Stimulated activated CD8-positive, alpha-beta memory T cell treated with anti-CD3 and anti-CD28 coated beads, Interleukin-4, amount 100 ng/mL, for 24 hours (primary cell): ENCODE measurements at places on chromosomes 3 and 15.
A peak's percentile ranks its signal among the peaks of the same experiment; 100 is the strongest.

GRCh38 chr3:141308588-141309218 is 59.6 kb upstream of the ZBTB38 start:
- DNase-seq, result no peak

GRCh38 chr3:55191911-55192775 is 264.3 kb upstream of the LRTM1 start:
- DNase-seq, result no peak

DNA sequence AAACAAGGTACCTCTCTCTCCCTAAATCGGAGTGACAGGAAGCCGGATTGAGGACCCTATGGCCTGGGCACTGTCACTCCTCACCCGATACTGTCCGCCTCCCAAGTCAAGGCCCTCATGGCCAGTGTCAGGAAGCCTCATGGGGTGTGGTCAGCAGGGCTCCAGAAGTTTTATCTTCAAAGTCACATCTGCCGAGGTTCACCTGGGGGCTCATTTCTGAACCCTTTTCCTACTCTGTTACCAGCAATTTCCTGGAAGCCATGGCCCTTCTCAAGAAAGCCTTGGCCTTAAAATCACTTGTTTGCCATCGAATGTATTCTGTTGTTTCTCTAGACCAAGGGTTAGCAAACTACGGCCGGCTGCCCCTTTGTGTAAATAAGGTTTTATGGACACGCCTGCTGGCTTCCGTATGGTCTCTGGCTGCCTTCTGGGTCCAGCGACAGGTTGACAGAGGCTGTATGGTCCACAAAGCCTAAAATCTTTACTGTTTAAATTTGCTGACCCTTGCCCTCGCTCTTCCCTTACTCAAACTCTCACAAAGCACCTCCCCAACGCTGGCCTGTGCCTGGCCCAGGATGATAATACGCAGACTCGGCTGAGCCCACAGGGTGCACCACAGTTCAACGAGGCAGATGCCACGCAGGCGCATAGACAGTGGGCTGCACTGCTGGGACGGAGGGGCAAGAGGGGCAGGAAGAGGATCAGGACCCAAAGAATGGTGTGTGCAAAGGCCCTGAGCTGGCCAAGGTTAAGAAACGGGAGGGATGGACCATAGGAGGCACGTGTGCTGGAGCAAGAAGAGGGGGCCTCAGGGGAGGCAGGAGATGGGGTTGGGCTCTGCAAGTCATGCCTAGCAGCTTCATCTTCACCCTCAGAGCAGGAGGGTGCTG is 24.7 kb upstream of the DUSP7 start:
- DNase-seq, result no peak

DNA sequence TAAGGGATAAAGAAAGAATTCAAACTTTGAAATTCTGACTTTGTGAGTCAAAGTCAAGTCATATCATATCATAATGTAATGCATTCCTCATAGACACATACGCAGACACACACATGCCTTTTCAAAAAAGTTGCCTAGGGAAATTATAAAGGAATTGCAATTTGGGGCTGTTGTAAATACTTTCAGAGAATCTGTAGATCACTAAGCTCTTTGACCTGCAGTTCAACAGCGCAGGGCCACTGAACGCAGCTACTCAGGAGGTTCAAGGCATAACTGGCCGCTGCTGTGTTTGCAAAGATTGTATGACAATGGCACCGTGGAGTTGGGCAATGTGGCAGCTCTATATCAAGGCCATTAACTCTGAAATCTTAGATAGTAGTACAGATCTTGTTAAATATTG is 188.4 kb upstream of the THRB start:
- DNase-seq, result no peak

- DNase-seq, result no peak
Observed at GRCh38 chr3:119562307-119562961, 3.0 kb upstream of the CD80 start.

GRCh38 chr15:74573987-74574386 is 33.0 kb downstream of the ARID3B start:
- DNase-seq, result no peak

DNA sequence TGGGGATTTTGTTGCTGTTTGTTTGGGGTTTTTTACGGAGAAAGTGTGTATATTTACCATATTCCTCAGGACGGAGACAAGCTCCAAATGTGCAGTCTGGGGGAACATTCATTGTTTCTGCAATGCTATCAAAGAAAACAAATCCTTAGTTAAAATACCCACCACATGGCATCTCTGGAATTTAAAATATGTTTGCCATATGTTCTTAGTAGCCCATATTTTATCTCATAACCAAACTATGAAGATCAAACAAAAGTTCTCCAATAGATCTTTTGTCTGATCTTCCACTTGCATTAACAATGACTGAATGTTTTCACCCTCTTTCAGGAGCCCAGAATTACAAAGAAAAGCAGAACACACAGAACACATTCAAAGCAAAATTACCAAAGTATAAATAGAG is 35.3 kb downstream of the EFHB start:
- no peak for DNase-seq

DNA sequence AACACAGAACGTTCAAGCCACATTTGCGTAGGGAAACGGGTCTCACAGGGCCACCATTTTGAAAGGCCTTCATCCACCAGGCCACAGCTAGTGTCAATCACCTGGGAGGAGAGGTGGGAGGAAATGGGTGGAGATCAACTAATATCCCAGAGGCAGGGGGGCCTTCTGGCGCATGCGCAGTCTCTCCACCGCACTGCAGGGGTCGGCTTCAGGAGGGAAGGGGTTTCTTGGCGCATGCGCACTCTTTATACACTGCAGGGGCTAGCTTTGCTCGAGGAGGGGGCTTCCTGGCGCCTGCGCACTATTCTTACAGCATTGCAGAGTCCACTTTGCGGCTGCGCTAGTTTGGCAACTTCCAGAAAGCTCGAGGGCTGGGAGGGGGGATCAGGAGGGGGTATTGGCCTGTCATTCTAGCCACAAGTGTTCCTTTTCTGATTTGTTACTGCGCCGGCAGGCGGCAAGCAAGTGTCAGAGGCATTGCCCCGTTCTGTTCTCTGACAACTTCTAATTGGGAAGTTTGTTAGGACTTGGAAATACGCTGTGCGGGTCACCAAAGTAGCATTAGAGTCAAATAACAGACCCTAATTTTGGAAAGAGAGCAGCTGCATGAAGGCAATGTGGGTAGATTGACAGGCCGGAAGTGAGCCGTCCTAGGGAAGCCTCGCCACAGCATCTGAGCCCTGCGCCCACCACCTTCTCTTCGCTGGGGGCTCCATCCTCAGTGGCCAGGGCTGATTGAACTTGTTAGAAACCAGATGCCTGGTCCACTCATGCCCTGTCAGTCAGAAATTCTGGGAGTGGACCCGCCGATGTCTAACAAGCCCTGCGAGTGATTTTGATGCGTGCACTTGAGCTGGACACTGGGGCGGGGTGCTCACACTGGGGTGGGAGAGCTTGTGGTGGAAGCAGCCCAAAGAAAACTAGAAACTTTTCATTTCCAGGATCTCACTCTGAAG is 173.5 kb upstream of the NDN start:
- no peak for DNase-seq

DNA sequence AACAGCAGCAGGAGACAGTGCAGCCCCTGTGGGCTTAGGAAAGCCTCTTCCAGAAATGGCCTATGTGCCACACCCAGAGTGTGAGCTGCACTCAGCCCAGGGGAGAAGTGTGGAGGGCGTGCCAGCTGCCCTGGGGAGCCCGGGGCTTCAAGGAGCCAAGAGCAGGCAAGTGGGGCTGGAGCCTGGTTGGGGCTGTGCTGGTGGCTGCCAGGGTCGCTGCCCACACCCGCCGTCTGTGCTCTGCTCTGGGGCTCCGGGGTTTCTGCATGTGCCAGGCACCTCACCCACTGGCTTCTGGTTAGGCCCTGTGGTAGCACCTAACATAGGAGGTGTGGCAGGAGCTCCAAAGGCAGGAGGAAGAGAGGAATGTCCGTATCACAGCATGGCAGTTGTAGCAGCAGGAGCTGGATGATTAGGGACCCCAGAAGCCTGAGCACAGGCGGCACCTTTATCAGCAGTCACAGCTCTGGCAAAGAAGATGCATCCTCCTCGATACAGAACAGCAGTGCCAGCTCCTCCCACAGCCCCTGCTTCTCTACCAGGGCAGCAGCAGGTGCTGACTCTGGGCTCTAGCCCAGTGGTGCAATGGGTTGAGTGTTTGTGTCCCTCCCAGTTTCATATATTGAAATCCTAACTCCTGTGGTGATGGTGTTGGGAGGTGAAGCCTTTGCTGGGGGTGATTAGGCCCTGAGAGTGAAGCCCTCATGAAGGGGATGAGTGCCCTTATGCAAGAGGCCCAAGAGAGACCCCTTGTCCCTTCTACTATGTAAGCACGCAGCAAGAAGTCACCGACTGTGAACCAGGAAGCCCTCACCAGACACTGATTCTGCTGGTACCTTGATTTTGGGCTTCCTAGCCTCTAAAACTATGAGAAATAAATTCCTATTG is 70.0 kb upstream of the KLF13 start:
- no peak for DNase-seq

GRCh38 chr3:50436114-50436674 is 67.2 kb downstream of the CACNA2D2 start:
- DNase-seq, result peak; percentile 63

DNA sequence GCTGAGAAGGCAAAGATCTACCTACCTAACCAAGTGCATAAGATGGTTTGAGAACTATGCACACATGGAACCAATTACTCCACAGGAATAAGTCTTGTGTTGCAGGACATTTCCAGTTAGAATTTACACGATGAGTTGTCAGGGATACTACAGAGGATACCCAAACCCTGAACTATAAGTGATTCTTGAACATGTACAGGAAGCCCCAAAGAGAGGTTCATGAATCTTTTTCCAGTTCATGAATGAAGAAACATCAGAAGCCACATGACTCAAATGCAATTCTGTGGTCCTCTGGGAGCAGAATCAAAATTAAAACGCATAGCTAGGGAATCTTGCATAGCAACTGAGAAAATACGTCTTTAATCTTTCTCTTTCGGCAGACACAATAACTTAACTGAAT is 114.1 kb upstream of the LMCD1 start:
- no peak for DNase-seq

DNA sequence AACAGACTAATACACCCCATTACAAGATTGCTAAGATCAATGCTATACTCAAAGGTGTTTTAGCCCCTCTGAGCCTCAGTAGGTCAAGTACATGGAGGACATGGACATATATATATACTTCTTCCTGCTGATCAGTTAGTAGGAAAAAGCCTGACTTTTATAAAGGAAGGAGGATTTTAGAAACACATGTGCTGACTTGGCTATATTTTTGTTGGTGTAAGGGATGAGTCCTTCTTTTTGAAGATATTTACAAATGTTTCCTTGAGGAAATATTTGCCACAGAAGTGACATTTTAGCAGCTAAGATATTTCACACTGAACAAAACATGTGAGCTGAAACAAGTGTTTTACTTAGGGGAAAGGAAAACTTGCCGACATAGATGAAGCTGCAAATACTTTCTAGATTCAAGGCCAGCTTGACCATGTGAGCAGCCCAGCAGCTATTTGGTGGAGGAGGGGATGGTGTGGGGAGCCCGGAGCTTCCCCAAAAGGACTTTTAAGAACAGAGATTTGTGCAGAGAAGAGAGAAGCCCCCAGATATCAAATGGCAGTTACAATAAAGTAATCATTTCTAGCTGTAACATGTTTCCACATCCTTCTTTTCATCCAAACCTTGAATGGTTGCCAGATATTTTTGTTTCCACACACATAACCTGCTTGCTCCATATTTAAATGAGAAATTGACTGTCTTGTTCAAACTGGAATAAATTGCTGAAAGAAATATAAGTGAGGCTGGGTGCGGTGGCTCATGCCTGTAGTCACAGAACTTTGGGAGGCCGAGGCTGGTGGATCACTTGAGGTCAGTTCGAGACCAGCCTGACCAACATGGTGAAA is 111.7 kb upstream of the NR2F2 start:
- DNase-seq, result no peak

GRCh38 chr3:101266566-101266965 is 53.8 kb downstream of the IMPG2 start:
- no peak for DNase-seq

DNA sequence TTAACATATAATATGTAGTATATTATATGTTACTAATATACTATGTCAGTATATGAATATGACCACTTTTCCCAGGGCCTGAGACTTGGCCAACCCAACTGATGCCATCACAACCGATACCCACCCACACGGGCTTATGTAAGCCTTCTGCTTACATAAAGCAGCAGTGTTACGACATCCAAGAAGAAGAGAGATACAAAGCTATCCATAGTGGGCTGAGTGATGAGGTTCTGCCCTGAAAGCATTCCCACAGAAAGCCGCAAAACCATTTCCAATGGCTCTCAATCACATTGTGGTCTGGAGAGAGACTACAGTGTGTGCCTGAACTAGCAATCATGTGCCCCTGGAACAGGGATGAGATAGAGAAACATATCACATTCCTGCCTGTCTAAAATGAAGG is 177.9 kb downstream of the PLOD2 start:
- no peak for DNase-seq

DNA sequence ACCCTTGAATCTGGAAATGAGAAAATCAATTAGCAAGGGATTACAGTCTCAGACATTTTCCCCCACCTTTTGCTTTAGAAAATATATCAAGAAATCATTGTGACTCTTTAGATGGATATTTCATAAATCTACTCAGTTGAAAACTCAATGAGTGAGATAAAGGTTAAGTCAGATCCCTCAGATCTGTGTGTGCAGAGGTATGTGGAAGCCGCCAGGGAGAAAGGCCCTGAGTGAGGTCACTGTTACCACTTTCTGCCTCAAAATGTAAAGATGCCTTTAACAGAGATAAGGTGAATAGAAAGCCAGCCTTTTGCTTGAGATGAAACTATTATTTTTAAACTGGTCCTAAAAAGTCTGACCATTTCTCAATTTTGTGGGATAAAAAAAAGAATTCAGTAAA is 225.6 kb upstream of the HES1 start:
- DNase-seq, result no peak

DNA sequence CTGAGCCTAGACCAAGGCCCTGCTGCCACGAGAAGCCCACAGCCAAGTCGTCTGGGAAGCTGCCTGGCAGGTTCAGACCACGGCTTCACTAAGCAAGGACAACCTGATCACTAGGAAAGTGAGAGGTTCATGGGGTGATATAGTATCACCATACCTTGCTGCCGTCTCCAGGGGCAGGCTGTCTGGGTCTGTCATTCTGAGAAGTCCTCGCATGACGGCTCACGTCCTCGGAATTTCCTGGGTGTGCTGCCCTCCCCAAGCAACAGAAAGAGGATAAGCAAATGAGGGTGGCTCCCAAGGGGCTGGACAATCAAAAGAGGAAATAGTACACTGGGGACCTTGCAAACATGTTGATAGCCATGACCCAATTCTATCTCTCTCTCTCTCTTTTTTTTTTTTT is 207.4 kb upstream of the IGF1R start:
- DNase-seq, result no peak

DNA sequence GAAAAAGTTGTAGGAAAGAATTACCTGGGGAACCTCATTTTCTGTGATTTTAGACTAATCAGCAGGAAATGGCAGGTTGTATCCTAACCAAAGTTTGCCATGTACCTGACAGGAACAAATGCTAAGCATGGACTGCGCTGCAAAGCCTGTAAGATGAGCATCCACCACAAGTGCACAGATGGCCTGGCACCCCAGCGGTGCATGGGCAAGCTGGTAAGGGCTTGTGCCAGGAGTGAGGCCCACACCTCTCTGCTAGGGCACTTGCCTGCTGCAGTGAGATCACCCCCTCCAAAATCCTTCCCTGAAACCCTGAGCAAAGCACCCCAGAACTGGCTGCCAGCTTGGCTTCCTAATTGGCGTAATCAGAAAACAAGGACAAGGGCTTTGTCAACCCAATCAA is 102.6 kb downstream of the STAC start:
- DNase-seq, result no peak
